Activated CD4-positive, alpha-beta T cell treated with anti-CD3 and anti-CD28 coated beads for 24 hours (primary cell): ENCODE measurements at places on chromosomes 2 and 18.

DNA sequence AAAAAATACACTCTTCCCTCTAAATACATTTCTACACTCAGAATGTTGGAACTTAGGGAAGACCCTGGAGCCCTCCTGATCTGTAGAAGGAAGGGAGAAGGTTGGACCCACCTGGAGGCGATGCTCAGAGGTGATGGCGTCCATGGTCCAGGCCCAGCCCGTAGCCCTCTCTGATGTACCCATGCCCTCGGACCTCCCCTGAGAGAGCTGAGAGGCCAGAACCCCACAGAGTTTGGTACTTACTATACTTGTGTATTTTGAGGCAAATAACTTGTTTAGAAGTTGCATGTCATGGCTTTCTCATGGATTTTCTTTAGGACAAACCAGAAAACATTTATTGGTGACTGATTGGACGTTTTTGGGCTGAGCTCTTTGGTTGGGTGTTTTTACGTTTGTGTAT lies 10.5 kb downstream of the CTDP1 start:
- DNase-seq: no peak

DNA sequence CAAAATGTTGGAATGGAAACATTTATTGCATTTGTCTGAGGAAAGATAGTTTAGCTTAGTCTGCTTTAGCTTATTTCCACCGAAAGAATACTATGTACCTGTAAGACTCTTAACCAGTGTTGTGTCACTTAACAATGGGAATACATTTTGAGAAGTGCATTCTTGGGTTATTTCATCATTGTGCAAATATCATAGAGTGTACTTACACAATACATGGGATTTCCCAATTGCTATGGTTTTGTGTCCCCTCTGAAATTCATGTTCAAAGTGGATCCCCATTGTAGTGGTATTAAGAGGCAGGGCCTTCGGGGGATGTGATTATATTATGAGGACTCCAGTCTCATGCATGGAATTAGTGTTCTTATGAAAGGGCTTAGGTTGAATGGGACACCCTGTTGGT lies 249.4 kb upstream of the UBE2E3 start:
- no peak for DNase-seq

- no peak for DNase-seq
Observed at GRCh38 chr2:14902953-14903352, 270.4 kb downstream of the LRATD1 start.

GRCh38 chr2:42223067-42223854 lies 54.1 kb downstream of the EML4 start:
- DNase-seq: no peak

DNA sequence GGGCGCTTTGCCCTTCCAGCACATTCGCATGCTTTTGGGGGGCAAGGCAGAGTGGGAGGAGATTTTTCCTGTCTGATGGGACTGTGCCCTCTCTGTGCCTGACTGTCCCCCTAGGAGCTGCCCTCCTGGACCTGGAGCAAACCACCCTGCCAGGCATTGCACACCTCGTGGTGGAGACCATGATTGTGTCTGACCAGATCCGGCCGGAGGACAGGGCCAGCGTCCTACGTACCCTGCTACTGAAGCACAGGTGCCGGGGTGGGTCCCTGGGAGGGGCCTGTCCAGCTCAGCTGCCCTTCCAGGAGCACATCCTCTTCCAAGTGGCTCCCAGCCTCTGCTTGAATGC lies 5.3 kb downstream of the SLC4A3 start:
- no peak for DNase-seq

GRCh38 chr2:235486729-235487128 lies 7.1 kb upstream of the AGAP1 start:
- DNase-seq: no peak

DNA sequence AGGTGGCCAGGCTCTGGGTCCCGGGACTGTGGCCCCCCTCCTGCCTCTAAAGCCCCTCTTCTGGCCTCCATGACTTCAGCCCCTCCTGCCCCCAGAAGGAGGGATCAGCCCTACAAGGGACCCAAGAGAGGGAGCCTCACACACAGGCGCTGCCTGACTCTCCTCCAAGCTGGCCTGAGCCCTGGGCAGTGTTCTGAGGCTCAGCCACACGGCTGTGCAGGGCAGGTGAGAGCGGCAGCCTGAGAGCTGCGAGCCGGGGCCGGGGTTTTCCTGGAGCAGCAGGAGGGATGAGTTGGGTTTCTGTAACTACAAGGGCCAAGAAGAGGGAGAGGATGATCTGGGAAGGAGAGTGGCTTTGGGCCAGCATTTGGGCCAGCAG lies 70.1 kb downstream of the HPCAL1 start:
- DNase-seq: no peak
